Gastroesophageal sphincter (tissue), 4 donors: ENCODE measurements at places on chromosomes 1 and 21. TPM values are rescaled to one million over a fixed set of nuclear protein-coding genes. Genes with fewer than 3 reads are reported as not detected.

- ATAC-seq = peak; percentile 42
Observed at GRCh38 chr1:3668585-3669300, 16.4 kb downstream of the TP73 start.

CACNA1S gene
- total RNA-seq = not detected

TNFRSF14 gene
- total RNA-seq = 30.9 TPM

- ATAC-seq = no peak
Observed at GRCh38 chr21:37036177-37036576, 29.7 kb downstream of the RIPPLY3 start.

- no peak for ATAC-seq
Observed at GRCh38 chr1:212482006-212482636, 49.4 kb downstream of the NENF start.

CRYAA gene
- not detected for total RNA-seq

OR2L5 gene
- not detected for total RNA-seq

CCDC190 gene
- total RNA-seq = not detected

GRCh38 chr1:97832481-97832880 lies 88.4 kb downstream of the DPYD start:
- no peak for ATAC-seq

DNA sequence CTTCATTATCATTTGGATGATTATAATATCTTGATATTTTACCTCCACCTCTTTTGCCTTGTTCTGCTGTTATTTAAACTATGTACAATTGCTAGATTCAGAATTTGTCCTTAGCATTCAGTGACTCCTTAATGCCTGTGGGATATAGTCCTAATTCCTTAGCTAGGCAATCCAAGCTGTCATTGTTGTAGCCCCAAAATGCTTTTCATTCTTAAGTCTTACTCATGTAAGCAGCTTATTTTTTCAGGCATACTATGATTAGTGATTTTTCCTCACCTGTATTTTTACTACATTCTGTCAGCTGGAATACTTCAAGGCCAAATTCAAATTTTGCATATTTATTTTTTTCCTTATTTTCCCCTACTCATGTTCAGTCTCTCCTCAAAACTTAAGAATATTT lies 13.4 kb downstream of the PKN2 start:
- no peak for ATAC-seq

- ATAC-seq = no peak
Observed at GRCh38 chr1:190759807-190760206, 282.1 kb upstream of the BRINP3 start.

NHLH2 gene
- not detected for total RNA-seq

DNA sequence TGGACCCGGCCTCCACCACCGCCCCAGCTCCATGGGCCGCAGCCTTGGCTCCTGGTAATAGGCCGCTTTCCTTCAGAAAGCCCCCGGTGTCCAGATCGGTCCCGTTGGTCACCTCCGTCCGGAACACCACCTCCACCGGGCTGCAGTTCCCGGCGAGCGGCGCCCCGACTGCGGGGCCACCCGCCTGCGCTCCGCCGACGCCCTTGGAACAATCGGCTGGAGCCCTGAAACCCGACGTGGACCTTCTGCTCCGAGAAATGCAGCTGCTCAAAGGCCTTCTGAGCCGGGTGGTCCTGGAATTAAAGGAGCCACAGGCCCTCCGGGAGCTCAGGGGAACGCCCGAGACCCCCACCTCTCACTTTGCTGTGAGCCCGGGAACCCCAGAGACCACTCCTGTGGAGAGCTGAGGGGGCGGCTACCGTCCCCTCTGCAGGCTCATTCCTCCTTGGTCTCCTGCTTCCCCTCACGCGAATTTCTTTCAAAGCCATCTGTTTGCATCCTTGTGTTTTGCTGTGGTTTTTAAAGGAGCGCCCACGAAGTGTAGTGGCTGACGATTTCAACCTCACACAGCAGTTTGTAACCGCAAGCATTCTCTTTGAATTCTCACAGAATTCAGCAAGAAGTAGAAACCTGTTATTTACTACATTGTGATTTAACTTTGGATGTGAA lies 6.0 kb downstream of the FCRLB start:
- ATAC-seq = no peak

- no peak for ATAC-seq
Observed at GRCh38 chr1:221141096-221141495, 261.9 kb downstream of the HLX start.
